Activated T-helper 17 cell treated with anti-CD3 and anti-CD28 coated beads, Interleukin-2, amount 50 U/mL, for 72 hours (primary cell): ENCODE measurements at places on chromosomes 12 and 14.

GRCh38 chr12:25699454-25699853 lies 146.4 kb upstream of the LMNTD1 start:
- no peak for ATAC-seq

GRCh38 chr12:122681814-122682213 lies 21.3 kb downstream of the HCAR2 start:
- no peak for ATAC-seq

- ATAC-seq: peak; percentile 97
These were observed 323.8 kb downstream of the RGS6 start for GRCh38 chr14:72256055-72256454.

- no peak for ATAC-seq
These were observed 6.4 kb downstream of the AQP6 start for GRCh38 chr12:49979016-49979586.

DNA sequence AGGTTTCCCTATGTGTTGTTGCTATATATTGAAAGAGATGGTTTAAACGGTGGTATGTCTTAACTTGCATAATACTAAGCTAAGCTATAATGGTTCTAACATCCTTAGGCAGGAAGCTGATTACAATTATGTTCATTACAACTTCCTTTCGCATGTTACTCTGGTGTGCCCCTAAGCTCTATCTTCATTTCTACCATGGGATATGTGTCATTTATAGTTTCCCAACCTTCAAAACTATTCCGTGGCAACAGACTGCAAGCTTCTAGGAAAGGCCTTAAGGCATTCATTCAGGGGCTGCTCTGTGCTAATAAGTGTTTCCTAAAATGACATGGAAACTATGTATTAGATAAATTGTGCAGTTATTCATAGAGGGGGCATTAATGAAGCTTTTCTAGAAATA lies 294.6 kb downstream of the GXYLT1 start:
- ATAC-seq: no peak

DNA sequence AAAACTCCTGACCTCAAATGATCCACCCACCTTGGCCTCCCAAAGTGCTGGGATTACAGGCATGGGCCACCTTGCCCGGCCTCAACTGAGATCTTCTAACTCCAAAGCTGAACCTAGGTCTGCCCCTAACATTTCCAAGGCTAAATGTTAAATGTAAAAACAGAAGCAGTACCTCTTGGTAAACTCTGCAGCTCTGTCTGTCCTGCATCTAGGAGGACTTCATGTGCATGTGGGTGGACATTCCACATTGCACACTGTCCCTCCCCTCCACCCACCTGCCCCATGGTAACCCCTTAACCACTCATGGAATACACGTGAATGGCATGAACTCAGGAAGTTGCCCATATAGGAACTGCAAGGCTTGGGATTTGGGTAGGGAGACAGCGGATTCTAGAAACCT lies 33.1 kb downstream of the SNX6 start:
- no peak for ATAC-seq

DNA sequence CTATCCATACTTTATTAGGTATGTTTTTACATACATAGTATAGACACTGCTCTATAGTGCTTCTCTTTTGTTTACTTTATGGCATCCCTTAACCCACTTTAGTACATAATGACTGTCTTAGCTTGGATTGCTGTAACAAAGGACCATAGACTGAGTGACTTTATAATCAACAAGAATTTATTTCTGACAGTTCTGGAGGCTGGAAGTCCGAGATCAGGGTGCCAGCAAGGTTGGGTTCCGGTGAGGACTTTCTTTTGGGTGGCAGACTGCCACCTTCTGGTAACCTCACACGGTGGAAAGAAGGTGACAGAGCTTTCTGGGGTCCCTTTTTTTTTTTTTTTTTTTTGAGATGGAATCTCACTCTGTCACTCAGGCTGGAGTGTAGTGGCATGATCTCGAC lies 48.6 kb upstream of the PPM1H start:
- ATAC-seq: no peak

- no peak for ATAC-seq
These were observed 266.9 kb upstream of the PELI2 start for GRCh38 chr14:55851301-55851700.

- ATAC-seq: no peak
These were observed 17.6 kb upstream of the EVL start for GRCh38 chr14:100047600-100047999.

DNA sequence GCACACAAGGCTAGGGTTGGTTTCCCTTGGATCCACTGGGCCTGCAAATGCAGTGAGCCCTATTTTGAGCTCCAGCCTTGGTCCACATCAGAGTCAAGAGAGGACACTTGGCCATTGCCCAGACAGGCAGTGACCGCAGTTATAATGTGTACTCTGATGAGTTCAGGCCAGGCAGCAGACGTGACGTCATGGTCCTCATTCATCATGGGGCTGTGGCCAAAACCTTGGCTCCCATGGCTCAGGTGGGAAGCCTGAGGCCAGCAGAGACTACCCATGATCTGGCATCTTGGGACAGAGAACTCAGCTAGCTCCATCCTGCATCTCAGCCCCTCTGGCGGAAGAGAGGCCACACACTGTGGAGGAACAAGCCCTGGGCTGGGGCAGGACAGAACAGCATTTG lies 16.4 kb downstream of the TMEM63C start:
- ATAC-seq: no peak

DNA sequence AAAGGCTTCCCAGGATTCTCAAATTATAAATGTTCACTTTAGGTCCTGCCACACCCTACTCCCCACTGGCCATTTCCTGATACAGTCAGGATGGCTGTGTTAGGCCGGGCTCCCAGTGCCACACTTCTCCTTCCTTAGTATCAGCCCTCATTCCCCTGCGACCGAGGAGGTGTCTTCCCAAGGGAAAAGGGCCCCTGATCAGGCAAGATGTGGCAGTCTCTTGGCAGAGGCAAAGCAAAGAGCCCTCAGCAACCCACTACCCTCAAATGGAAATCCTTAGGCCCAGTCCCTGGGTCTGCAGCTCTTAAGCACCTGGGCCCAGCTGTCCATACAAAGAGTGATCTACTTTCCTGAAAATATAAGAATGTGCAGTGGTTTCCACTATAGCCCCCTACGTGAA lies 96.5 kb upstream of the VASH1 start:
- ATAC-seq: no peak

- ATAC-seq: no peak
These were observed 27.1 kb upstream of the BCDIN3D start for GRCh38 chr12:49869816-49870500.

DNA sequence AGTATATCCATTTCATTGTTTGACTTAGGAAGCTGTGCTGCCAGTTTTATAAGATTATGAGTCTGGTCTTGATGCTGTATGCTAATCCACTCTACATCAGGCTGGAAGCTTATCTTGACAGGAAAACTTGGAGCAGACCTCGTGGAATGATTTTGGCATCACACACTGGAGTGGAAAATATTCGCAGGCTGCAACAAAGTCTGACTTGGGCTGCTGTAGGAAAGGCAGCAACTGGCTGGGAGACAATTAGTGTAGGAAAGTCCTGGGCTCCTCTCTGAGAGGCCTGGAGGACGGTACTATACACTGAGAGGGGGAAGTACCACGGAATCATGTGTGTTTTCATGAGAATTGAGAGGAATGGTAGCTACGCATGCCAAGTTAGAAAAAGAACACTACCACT lies 383.7 kb downstream of the ETNK1 start:
- ATAC-seq: no peak

DNA sequence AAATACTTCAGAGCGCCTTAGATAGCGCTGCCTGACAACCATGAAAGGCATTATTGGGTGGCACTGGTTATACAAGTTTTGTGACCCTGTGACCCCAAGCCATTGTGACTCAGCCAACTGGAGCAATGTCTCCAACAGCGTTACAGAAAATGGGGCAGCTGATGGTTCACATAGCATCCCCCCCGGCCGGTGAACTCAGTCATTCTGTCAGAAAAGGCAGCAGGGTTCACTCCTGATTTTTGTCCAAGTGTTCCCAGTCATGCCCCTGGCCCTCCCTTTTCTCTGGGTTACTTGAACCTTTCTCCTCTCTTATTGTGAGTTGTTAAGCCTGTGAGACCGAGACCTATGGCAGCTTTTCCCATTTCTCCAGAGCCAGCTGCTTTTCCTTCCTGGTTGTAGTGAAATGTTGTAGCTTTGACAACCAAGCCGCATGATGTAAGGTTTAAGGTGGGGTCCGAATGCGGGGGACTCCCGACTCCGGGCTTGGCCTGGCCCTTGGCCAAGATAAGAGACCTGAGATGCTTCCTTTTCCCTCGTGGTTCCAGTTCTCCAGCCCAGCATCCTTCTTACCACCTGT lies 22.0 kb downstream of the CD9 start:
- no peak for ATAC-seq

DNA sequence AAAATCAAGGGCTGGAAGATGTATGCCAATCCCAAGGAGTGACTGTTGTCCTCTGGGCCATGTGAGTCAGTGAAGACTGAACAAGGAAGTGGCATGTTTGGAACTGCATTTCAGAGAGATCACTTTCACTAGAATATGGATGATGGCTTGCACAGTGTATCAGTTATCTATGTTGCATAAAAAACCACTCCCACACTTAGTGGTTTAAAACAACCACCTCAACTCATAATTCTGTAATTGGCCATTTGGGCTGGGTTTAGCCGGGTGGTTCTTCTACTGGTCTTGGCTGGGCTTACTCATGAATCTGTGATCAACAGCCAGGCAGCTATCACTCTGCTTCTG lies 15.4 kb downstream of the BDKRB1 start:
- ATAC-seq: no peak

GRCh38 chr12:77120156-77121085 lies 55.1 kb upstream of the E2F7 start:
- ATAC-seq: no peak

DNA sequence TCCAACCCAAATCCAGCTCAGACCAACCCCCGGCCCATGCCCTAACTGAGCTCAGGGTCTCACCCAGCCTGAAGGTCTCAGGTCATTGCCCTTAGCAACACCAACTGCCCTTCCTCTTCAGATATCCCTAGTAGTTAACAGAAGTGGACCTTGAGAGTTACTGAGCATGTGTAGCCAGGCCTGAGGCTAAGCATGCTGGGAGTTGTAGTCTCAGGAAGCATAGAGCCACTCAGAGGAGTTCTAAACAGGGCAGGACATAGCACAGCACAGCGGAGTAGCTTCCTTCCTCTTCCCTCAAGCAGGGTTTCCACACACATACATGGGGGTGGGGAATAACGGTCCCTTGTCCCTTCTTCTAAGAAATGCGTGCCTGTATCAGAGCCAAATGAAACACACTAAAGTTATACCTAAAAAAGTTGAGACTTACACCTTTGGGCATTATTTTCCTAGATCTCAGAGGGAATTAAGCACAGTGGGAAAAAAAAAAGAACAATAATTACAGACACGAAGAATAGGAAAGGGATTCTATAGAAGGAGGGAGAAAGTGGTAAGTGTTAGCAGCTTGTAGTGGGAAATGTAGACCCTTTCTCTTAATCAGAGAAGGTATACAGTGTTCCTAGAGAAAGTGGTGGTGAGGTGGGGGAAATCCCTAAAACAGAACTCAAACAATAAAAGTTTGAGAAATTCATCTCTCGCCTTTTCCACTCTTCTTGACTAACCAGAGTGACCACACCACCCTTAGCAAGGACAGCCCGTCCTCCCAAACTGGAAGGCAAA lies 4.4 kb downstream of the KMT2D start:
- ATAC-seq: peak; percentile 74

GRCh38 chr12:64713376-64713775 lies 45.8 kb downstream of the GNS start:
- no peak for ATAC-seq

DNA sequence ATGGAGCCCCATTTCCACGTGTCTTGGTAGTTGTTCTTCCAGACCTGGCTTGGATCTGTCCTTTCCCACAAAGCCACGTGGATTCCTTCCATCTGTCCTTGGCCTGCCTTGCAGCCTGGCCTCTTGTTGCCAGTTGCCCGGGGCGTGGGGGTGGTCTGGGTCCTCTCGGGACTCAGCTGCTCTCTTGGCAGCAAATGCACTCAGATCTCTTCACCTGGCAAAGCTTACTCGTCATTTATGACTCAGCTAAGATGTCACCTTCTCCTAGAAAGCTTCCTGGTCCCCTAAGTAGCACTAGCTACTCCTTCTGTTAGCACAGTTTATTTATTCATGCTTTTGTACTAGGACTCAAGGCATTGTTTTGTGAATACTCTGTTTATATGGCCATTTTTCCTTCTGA lies 13.6 kb downstream of the PLEKHG3 start:
- peak; percentile 58 for ATAC-seq

GRCh38 chr12:121400332-121401139 lies 618 bp downstream of the RNF34 start:
- ATAC-seq: peak; percentile 71

DNA sequence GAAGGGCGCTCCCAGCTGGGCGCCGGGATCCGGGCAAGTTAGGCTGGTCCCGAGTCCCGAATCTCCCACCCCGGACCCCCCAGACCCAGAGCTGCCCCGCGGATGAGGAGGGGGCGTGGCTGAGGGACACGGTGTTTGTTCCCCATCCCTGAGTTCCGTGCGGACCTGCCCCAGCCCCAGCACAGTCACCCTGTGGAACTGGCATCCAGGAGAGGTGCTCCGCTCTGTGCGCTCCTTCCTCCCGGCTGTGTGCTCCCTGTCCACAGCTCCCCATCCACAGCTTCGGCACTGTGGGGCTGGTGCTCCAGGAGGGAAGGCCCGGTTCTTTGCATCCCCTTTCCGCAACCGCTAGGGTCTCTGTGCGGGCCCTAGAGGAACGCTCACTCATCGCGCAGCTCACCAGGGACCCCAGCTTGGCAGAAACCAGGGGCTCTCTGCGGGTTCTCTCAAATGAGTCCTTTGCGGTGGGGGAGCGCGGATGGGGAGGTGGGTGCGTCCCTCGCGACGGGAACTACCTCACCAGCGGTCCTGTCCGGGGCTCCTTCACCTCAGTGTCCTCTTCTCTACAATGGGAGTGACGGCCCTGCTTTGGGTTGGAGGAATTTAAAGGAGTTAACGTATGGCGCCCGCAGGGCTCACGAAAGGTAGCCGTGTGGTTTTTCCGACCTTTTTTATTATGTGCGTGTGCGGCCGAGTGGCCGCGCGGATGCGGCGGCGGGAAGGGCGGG lies 845 bp downstream of the TMEM132C start:
- no peak for ATAC-seq

GRCh38 chr14:105317546-105317945 lies 3.0 kb downstream of the PACS2 start:
- ATAC-seq: no peak

- ATAC-seq: peak; percentile 17
These were observed 47.2 kb upstream of the CTDSP2 start for GRCh38 chr12:57893431-57894353.

DNA sequence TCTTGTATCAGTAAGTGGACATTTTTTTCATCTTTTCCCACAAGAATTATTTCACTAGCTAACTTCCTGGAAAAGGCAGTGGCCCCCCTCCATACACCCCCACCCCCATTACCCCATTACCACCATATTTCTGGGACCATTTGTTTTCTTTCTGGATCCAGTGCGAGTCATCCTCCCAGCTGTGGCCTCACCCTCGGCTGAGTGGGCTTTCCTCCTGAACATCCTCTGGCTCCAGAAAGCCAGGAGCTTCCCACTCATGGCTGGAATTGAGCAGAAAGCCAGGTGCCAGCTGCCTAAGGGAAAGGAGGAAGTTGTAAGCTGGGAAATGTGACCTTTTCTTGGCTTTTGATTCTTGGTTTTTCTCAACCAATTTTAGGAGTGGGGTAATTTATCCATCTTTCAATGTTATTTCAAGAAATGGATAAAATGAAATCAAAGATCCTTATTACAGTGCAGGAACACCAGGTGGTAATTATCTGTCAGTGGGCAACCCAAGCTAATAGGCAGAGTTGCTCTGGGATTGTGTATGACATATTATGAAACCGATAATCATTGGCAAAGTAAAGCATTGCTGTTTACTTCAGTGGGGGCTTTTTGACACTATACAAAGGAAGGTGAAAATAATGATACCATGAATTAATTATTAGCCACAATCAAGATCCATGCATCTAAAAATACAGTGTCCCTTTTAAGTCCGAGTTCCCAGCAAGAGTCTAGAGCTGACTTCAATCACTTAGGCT lies 124.6 kb downstream of the KICS2 start:
- ATAC-seq: no peak
